ENCODE measurements at places on chromosomes 4 and X.

- peak; percentile 1 for DNase-seq
Measured at GRCh38 chrX:34300871-34301270, 168.8 kb upstream of the FAM47A start.

GRCh38 chr4:128913228-128913627 is 103.7 kb downstream of the JADE1 start:
- no peak for DNase-seq

GRCh38 chrX:154036513-154036912 is 16.8 kb upstream of the IRAK1 start:
- DNase-seq: no peak

DNA sequence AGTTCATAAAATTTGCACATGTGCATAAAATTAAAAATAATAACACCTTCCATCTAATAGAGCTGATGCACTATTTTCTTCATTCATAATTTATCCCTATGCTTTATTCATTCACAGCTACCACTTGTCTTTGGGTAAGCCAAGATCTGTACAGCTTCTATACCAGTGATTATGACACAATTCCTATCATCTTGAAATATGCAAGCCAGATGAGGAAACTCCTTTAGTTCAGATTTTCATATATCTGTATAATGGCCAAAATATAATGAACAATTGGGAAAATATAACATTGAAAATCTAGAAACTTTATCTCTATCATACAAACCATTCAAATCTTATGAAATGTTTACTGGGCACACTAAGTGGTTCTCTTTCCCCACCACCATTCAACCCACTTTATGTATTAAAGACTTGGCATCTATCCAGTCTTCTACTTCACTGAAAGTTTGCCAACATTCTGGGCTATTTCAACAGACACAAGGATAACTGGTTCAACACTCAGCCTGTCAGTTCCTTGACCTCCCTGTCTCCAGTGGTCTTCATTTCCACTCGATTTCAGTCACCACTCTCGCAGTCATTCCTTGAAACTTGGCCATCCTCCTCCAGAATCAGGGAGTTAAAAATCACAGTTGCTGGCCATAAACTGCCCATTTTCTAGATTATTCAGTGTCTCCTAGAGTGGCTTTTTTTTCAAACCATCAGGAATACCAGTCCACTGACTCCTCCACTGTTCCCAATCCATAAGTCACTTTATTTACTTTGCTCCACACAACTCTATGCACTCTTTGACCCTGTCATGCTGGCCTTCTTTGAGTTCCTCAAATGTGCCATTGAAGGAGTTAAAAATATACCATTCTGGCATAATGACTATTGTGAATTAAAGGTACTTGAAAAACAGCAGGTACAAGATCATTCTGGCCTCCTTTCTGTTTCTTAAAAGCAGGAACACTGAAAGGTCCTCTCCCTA is 85.5 kb downstream of the CAMK2D start:
- no peak for DNase-seq

- no peak for DNase-seq
Measured at GRCh38 chr4:129821963-129822362, 726.0 kb downstream of the C4orf33 start.

DNA sequence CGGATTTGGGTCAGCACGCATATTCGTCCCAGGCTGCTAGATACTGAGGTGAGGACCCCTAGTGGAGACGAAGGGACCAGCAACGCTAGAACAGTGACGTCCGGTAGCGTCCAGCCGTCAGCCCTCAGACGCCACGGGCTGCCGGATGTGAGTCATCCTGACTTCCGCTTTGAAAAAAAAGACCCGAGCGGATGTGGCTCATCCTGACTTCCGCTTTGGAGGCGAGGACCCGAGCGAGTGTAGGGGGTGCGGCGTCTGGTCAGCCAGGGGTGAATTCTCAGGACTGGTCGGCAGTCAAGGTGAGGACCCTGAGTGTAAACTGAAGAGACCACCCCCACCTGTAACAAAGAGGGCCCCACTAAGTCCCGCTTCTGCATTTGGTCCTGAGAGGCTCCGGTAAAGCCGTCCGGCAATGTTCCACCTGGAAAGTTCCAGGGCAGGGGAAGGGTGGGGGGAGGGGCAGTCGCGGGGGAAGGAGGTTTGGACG is at the start of gene MAGEB2:
Gene MAGEB2, plus strand, starts transcription at position 207 of the 487 bp plus-strand sequence. CDS start 3,018 bp downstream, outside the sequence.
- no peak for DNase-seq

GRCh38 chr4:56315543-56315942 is 71.7 kb downstream of the AASDH start:
- no peak for DNase-seq

GRCh38 chr4:131052646-131053045 is 1956.7 kb downstream of the C4orf33 start:
- no peak for DNase-seq

DNA sequence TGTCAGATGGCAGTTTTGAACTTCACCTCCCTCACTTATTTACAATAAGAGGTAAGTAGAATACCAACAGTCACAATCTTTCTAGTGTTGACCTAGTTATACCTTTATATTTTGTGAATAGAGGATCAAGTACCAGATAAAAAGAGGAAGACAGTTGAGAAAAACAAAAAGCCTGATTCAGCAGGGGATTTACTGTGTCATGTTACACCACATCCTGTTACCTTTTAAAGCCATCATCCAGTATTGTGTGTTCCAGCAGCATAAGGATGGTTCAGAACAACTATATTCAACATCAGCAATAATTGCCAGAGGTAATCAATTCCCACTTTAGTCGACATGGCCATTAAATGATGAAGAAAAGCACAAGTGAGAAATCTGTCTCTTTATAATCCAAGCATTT is 21.3 kb upstream of the CXCL6 start:
- no peak for DNase-seq

DNA sequence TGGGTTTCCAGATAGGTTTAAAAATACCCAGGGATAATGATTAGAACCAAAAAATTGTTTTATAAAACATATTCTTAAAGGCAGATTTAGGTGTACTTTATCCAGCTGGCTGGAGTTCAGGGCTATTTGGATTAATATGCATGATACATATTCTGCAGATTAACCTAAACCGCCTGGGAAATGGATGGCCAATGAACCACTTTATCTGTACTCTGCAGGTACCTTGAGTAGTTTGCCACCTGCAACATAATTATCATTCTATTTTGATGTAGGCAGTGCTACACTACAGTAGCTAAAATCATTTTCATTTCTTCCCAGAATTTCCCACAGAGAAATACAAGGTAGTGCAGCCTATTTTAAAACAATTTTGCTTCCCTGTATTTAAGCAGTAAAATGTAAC is 683.2 kb upstream of the GNPDA2 start:
- DNase-seq: no peak

- DNase-seq: no peak
Measured at GRCh38 chr4:8195841-8196458, 3.1 kb upstream of the SH3TC1 start.

GRCh38 chr4:68038272-68038671 is 75.0 kb upstream of the TMPRSS11A start:
- DNase-seq: no peak

- no peak for DNase-seq
Measured at GRCh38 chr4:16676230-16676770, 222.1 kb downstream of the LDB2 start.

DNA sequence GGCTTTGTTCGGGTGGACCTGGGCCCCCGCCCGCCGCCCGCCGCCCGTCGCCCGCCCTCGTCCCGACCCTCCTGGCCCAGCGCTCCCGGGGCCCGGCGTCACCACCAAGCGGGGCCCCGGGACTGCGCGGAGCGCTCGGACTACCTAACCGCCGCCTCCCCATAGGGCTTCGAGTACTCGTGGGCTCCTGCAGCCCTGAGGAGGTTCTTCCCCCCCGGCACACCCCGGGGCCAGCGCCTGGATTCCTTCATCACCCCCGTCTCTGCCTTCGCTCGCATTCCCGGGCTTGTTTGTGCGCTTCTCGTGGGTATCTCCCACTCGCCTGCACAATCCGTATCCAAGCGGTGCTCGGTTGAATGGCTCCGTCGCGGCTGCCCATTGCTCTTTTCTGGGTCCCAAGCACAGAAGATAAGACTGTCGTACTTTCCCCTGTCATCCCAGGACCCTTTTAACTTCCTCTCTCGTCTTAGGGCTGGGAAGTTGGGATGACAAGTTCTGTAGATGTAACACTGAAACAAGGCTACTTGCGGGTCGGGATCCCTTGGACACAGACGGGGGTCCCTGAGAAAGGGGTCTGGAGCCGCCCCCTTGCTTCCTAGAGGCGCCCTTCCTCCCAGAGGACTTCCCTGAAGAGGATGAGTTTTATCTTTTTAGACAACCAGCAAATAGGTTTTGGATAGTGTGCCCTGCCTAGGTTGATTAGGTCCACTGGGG is 565 bp downstream of the MOB1B start:
- DNase-seq: peak; percentile 53

DNA sequence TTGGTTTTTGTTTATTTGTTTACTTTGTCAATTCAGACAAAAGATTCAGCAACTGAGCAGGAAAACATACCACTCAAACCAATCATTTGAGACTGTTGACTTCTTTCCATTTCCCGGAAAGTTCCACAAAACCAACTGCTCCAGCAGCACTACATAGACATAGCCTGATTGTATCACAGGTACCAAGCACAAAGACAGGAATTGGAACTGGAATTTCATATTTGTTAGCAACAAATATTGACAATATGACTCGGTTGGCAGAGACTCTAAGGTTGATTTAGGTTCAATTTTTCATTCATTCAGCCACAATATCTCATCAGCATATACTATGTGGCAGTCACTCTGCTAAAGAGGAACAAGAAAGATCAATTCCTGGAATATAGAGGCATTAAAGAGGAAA is 364.0 kb downstream of the ZIC3 start:
- no peak for DNase-seq
